ENCODE measurements at places on chromosomes 12 and 14. TPM values are rescaled to one million over a fixed set of nuclear protein-coding genes. Genes with fewer than 3 reads are reported as not detected.

PYM1 gene
- total RNA-seq, result 31.0 TPM

SCNN1A gene
- total RNA-seq, result 1.4 TPM

CPNE6 gene
- total RNA-seq, result not detected

PPHLN1 gene
- 74.0 TPM for total RNA-seq

ACRBP gene
- under 0.01 TPM for total RNA-seq

GPN3 gene
- total RNA-seq, result 19.4 TPM

MYF6 gene
- not detected for total RNA-seq

CYP46A1 gene
- total RNA-seq, result 0.56 TPM

BHLHE41 gene
- 2.1 TPM for total RNA-seq

DNAH10 gene
- total RNA-seq, result 20.0 TPM

ASIC1 gene
- total RNA-seq, result 0.85 TPM

PRKD1 gene
- total RNA-seq, result 21.7 TPM

ANGEL1 gene
- 9.3 TPM for total RNA-seq

SYNE3 gene
- 5.9 TPM for total RNA-seq

PIANP gene
- under 0.01 TPM for total RNA-seq

CLEC2B gene
- 15.1 TPM for total RNA-seq

HPD gene
- not detected for total RNA-seq

RTN1 gene
- total RNA-seq, result under 0.01 TPM

CATSPERB gene
- not detected for total RNA-seq

SPX gene
- 0.38 TPM for total RNA-seq

ZBTB42 gene
- 1.7 TPM for total RNA-seq

ERBB3 gene
- total RNA-seq, result 0.38 TPM

MGP gene
- 47.7 TPM for total RNA-seq

Measured in regular cardiac myocyte (primary cell).